T-helper 1 cell (primary cell): ENCODE measurements at places on chromosomes 6 and 20.

GRCh38 chr20:18879262-18879661 is 65.7 kb downstream of the SCP2D1 start:
- no peak for DNase-seq

DNA sequence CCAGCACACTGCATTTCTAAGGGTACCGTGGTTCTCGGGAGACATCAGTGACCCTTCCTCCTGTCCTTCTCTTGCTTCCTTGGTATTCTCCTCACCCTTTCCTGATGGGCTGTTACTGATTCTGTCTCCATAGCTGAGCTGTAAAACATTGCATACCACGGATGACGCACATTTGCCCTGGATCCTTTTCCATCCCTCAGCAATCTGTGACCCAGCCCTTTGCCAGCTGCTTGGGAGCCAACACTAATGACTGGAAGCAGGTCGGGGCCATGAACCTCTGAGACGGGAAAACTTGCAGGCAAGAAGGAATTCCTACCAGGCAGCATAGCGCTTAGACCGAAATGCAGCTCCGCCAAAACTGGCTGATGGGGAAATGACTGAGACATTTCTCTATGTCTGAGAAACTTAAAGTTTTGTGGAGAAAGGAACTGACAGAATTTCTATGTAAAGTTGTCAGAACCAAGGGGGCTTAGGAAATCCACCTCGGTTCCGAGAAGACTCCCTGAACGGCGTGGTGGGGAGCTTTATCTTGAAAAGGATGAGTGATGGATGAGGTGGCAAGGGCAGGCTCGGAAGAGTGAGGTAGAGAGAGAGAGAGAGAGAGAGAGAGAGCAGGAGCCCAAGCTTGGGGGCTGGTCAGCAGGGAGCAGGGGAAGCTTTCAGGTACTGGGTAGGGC is 19.2 kb downstream of the TUBB2B start:
- DNase-seq: no peak

DNA sequence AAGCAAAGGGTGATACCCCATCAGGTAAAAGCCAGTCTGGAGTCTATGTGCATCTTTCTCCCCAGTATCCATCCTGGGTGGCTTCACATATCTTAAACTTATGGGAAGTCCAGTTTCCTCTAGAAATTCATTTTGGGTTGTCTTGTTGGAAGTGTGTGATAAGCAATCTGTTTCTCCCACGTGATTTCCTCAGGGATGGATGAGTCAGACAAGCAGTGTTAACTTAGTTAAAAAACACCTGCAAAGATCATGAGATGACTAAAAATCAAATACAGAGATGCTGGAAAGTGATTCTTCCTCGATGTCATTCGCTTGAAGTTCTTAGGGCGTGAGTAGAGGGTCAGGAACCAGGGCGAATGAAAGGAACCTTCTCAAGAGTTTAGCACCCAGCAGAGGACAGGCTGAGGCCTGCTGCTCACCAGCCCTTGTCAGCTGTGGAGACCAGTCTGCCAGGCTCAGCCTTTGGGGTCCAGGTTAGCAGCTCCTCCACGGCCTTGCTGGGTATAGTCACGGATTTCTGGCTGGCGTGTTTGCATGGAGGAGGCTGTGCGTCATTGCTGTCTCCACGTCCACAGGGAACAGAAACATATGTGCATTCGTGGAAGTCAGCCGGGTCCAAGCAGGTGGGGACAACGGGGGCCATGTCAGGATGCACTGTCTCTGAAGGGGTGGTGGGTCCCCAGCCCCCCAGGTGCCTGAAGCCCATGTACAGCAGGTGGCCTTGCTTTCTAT is 2.8 kb upstream of the PNPLA1 start:
- no peak for DNase-seq

DNA sequence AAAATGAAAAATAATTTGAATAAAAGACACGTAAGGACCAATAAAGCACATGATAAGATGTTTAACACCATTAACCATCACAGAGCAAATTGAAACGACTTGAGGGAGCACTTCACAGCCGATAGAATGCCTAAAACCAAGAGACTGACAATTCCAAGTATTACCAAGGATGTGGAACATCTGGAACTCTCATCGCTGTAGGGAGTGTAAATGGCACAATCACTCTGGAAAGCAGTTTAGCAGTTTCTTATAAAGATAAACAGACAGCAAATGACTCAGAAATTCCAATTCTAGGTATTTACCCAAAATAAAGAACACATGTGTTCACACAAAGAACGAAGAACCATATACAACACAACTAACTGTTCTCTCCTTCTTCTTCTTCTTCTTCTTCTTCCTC is 8.5 kb upstream of the UBD start:
- DNase-seq: no peak

DNA sequence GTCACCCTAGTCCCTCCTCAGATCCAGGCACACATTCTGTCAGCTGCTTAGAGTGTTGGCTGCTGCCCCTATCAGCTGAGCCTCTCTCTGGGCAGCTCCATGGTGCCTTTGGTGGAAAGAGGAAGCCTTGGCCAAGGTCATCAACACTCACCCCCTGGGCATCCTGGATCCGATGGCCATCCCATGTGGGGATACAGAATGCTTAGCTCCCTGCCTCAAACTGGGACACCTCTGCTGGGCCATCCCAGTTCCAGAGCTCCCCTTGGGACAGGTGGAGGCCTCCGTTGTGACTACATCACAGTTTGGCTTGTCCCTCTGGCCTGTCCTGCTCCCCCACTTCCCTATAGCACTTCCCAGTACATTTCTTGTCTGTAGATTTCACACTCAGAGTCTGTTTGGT is 45.6 kb downstream of the TOX2 start:
- DNase-seq: no peak

DNA sequence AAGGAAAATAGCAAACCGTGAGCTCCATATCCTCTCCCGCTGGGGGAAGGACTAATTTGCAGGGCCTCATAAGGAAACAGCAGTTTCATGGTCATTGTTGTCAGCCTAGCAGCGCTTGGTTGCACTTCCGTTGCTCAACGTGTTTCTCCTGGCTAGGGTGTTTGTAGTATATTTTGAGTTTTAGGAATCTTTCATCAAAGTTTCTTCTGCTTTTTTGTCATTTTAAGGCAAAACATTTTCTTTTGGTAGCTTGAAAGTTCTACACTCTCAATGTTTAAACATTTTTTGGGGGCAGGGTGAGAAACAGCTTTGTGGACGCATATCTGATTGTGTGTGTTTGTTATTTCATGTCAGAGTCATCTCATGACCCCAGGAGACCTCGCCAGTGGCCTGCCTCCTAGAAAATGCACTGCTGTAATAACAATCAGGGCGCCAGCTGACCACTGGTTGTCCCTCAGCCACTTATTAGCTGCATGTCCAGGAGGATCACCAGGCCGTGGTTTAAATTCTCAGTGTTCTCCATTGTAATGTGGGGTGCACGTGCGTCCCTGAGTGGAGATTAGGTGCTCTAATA is 20.6 kb downstream of the JARID2 start:
- no peak for DNase-seq

- DNase-seq: peak; percentile 63
Observed at GRCh38 chr20:31968291-31969126, 558 bp downstream of the XKR7 start.

DNA sequence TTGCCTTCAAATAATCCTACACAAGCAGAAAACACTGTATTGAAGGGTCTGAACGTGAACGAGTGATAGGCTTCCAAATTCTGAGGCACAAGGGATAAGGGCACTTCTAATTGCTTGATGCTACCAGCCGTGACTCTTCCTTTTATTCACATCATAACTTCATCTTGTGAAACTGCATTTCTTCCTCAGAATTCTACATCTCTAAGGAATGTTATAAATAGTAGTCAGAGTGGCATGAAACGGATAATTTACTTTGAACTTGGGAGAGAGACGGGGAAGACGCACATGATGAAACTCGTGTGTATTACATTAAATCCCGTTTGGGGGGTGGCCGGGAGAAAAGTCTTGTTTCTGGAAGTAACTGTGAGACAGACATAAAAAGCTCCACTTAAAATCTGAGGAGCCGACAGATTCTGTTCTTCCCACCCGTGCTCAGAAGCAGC is 754 bp downstream of the HDDC2 start:
- DNase-seq: no peak

- no peak for DNase-seq
Observed at GRCh38 chr6:121335087-121336008, 1.1 kb upstream of the TBC1D32 start.

DNA sequence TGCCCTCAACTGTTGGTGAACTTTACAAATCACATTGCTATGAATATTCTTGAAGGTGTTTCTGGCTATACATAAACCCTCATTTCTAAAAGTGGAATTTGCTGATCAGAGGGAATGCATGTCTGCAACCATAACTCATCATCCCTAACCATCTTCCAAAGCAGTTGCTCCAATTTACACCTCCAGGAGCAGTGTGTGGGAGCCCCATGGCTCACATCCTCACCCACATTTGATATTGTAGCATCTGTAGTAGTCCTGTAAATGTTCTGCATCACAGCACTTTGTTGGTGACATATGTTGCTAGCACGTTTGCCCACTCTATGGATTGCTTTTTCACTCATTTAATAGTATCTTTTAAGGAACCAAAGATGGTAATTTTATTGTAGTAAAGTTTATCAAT is 183.8 kb upstream of the SMLR1 start:
- no peak for DNase-seq

GRCh38 chr6:146874278-146875018 is 275.7 kb downstream of the ADGB start:
- DNase-seq: no peak

GRCh38 chr6:100344761-100345160 is 120.0 kb downstream of the SIM1 start:
- DNase-seq: no peak

DNA sequence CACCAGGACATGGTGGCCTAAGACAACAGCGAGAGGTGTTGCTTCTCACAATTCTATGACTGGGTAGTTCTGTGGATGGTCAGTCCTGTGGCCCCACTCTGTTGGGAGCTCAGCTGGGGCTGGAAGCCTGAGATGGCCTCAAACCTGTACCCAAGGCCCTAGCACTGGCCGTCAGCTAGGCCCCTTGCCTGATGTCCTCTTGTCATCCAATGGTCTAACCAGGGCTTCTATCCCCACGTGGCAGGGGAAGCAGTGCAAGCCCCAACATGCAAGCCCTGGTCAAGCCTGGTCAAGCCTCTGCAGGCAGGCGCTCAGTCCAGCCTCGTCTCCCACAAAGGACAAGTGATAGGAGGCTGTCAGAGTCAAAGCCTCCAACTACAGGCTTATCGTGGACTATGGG is 196.5 kb upstream of the CST7 start:
- DNase-seq: no peak

DNA sequence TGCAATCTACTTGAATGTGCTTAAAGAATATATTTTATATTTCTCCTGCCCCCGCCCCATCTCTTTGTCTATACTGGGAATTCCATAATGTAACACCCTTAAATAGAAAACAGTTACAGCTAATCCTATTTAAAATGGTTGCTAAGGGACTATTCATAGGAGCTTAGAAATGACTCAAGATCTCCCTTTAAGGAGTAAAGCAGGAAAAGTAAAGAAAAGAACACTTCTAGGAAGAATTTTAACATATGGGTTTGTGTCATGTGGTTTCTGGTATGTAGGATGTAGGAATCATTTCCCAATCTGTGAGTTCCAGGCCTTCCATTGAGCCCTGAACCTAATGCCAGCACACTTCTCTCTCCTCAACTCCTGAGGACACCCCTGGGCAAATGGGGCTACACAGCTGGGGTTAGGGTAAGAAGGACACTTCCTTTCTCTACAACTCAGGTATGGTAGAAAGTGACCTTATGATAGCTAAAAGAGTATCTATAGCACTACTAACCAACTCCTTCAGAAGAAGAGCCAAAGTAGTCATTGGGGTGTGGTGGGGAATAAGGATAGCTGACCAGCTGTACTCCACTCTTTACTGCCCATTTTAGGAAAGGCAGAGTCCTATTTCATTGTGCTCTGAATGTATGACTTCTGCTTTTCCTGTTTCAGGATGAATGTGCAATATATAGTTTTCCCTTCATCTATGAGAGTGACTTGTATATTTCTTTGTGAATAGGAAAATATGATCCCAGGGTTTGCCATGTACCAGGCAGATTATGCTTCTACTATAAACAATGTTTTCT is 27.3 kb downstream of the RIMS1 start:
- DNase-seq: no peak

GRCh38 chr6:4935975-4936680 is 67.7 kb downstream of the RPP40 start:
- no peak for DNase-seq

DNA sequence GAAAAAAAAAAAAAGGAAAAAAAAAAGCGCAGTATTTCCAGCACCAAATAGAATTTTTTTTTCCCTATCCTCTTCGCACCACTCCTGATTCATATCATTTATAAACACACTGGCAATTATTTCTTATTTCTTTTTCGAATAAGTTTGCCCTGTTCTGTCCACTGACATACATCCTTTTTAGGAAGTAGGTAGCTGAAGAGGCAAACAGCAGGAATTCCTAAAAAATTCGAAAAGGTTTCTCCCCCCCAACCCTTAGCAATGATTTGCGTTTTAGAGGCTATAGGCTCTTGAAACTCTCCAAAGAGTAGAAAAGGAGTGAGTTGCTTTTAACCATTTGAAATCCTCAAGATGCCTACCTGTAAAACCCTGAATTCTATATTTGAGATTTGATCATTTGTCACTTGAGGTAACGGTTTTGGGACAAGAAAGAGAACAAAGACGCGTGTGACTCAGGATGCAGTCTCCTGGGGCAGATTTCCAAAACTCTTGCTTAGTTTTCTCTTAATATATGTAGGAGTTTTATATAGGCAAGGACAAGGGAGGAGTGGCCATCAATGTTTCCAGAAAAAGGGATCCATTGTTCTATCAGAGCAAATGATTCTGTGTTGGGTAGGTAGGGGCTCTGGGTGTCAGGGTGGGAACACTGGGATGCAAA is 531 bp upstream of the CCN2 start:
- DNase-seq: no peak

- no peak for DNase-seq
Observed at GRCh38 chr20:32609111-32609773, 24.1 kb upstream of the NOL4L start.

- DNase-seq: no peak
Observed at GRCh38 chr6:11209906-11210305, 22.6 kb downstream of the NEDD9 start.

- DNase-seq: no peak
Observed at GRCh38 chr6:158909938-158910337, 90.1 kb downstream of the RSPH3 start.

DNA sequence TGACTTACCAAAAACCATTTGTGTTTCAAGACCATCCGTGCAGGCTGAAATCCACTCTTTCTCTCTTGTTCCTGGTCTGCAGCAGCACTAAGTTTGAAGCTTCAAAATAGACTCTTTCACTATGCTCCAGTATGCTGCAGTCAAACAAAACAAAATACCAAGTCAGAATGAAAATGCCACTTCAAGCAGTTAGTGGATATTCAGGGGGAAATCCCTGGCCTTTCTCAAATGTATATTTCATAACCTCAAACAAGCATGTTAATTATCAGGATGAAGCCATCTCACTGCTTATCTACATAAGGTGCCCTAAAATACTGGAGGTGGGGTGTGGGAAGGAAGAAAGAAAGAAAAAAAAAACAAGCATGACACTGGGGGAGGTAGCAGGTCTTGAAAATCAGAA is 103.5 kb downstream of the ATXN1 start:
- no peak for DNase-seq
